ENCODE measurements at places on chromosomes 1 and 21. TPM values are rescaled to one million over a fixed set of nuclear protein-coding genes. Genes with fewer than 3 reads are reported as not detected.

PYCR2 gene
- 61.6 TPM for total RNA-seq

PGLYRP4 gene
- not detected for total RNA-seq

HSPA6 gene
- total RNA-seq: 1.0 TPM

UBE2U gene
- not detected for total RNA-seq

DNA sequence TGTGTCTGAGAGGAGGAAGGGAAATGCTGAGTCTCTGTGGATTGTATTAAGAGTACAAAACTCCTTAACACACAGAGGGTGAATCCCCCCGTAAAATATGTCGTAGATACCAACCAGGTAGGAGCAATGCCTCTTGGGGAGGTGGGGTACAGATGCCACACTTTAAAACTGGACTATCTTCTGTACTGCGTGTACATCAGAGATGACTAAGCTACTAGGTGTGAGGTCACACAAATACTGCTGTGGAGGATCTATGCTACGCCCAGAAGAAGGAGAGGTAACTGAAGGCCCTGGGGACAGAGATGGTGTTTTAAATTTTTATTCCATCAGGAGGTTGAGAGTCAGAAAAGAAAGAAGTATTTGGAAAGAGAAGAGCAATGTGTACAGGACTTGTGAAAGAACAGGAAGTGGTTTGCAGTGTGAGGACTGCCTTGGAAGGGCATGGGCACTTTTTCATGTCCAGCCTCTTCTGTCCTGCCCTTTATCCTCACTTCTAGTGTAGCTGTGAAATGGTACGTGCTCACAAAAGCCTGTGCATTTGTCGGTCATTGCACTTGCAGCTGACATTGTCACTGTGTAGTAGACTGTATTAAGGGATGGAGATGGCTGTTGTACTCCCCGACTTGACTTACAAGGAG is 287.8 kb upstream of the CHRM3 start:
- DNase-seq: no peak

SMCP gene
- total RNA-seq: not detected

CNKSR1 gene
- 46.8 TPM for total RNA-seq

DNA sequence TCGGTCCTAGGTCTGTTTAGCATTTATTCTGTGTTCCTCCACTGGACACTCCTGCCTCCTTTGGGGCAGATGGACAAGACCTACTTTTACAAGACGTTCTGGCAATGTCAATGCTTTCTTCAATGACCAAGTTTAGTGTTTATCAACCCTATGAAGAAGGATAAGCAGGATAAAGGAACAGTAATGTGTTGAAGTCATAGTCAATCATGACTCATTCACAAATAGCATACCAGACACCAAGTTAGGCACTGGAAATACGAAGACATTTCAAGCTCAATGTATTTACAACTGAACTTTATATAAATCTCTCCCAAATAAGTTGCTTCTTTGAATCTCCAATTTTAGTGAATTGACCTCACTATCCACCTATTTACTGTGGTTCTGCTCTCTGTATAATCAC is 4.8 kb upstream of the SLC35D1 start:
- DNase-seq: no peak

PTPN22 gene
- 5.9 TPM for total RNA-seq

DNA sequence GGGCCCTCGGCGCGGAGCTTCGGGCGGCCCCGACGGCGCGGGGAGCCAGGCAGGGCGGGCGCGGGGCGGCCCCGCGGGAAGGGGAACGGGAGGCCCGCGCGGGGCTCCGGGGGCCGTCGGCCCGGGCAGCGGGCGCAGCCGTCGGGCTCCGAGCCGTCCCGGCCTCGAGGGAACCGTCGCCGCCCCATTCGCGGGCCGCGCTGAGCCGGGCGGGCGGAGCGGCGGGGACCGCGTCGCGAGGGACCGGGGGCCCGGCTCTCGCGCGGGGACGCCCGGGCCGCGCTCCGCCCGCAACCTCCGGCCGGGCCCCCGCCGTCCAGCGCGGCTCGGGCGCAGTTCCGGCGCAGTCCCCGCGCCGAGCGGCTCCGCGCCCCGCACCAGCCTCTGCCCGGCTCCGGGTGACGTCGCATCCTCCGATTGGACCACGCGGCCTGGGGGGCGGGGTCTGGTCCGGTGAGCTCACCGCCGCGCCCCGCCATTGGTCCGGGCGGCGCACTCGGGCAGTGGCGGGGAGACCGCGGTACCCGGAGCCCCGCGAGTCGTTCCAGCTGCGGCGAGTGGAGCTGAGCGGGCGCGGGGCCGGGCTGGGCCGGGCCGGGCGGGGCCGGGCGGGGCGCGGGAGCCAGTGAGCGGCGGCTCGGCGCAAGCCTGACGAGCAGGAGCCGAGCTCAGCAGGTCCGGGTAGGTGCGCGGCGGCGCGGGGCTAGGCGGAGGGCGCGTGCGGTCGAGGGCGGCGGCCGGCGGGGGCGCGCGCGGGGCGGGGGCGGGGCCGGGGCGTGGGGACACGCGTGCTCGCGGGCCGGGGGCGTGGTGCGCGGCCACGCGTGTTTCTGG is 66.7 kb upstream of the VAMP3 start:
- peak; percentile 95 for DNase-seq

All from colonic mucosa (tissue), 4 donors.